ENCODE measurements at places on chromosomes 6 and 20. TPM values are rescaled to one million over a fixed set of nuclear protein-coding genes. Genes with fewer than 3 reads are reported as not detected.

Gene TINAG
- total RNA-seq: not detected

DNA sequence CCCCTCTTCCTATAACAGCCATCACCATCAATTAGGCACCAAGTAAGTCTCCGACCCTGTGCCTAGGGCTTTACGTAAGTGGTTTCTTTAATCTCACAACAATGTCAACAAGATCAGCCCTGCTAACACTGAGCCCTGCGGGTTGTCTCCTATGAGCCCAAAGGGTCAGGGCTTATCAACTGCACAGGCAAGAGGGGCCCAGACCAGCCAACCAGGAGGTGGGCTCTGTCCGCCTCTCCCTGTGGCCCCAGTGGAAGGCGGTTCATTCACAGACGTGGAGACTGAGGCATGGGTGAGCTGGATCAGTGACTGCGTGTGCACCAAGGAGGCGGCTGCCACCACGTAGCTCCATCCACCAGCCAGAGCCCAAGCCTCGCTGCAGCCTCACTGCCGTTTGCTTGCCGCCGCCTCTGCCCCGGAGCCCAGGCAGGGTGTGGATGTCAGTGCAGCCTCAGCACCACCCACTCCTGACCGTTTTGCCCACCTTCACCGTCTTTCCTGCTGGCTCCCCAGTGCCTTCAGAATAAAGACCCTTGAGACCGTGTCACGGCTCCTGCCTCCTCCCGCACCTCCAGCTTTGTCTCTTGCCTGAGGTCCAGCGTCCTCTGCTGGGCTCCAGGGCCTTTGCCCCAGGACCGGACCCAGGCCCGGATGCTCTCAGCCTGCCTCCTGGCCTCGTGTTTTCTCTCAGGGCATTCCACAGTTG, 78.7 kb downstream of the DLL1 start:
- DNase-seq: no peak

DNA sequence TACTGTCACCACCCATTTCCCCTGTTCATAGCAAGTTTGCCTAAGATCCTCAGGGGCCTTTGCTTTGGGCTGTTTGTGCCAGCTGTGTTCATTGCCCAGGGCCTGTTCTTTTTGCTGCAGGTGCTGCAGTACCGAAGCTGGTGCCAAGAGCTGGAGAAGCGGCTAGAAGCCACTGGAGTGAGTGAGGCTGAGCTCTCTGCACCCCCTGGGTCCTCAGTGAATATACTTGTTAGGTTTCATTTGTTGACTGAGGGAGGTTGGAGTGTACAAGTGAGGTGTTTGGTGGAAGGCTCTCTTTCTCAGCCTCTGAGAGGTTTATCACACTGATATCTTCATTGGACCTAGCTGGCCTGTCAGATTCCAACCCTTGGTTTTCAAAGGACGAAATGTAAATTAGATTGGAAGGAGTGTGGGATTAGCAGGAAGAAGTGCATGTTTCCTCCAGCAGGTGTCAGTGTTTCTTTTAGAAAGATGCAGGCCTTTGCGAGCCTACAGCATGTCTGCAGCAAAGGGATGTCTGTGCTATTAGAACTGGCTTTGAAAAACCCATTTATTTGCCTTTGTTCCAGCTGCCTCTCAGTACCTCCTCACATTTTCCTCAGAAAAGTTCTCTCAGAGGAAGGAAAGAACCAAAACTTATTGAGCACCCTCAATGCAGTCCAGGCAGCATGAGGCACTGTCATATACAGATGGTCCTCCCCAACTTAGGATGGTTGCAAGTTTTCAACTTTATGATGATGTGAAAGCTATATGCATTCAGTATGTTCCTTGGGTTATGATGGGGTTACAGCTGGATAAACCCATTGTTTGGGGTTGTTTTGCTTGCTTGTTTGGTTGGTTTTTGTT, 8.3 kb downstream of the CEP250 start:
- peak; percentile 67 for DNase-seq

Gene CRISP1
- not detected for total RNA-seq

- DNase-seq: no peak
Measured at GRCh38 chr20:19427913-19428312, 215.5 kb downstream of the SLC24A3 start.

DNA sequence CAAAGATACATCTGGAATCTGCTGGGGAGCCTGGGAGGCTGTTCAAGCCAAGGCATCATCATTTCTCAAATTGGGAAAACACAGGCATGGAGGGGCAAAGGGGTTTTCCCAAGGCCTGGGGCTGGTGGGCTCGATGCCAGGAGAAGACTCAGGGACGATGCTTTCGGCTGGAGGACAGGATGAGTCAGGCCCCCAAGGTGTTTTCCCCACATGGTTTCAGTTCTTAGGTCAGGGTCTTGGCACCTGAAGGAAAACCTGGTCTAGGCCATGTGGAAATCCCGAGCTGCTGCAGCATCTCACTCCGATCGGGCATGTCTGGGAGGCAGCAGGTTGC, 348.1 kb downstream of the CDC5L start:
- DNase-seq: peak; percentile 54

GRCh38 chr20:9235518-9235917, 166.6 kb downstream of the PLCB4 start:
- no peak for DNase-seq

GRCh38 chr6:118467181-118467580, 80.9 kb upstream of the PLN start:
- no peak for DNase-seq

DNA sequence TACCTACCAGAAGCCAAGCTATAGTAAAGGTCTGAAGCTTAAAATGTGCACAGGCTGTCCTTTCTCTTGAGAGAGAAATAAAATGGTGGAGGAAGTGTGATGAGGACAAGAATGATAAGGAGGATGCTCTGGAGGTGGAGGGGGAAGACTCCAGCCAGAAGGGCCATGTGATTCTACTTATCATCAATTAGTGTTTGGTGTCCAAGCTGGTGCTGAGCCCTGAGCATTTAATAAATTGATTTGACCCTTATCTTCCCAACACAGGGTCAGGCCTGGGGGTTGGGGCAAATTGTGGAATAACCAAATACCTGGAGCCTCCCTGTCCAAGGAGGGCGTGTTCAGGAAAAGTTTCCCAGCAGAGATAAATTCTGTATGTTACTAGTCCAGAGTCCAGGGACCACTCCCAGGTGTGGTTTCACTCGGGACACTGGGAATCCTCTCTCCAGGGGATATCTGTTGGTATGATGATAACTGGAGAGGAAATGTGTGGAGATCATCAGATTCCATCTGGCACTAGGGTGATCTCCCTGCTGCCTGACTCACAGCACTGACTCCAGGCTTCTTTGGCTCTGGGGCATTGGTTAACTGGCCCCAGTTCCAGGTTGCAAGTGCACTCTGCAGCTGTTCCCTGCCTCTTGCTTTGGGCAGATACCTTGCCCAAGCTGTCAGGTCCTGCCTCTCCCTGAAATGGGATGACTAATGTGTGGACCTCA, 3.8 kb upstream of the MYBL2 start:
- DNase-seq: no peak

Gene LRRN4
- total RNA-seq: 0.09 TPM

All from activated CD4-positive, alpha-beta T cell treated with anti-CD3 and anti-CD28 coated beads for 36 hours (primary cell).